ENCODE measurements at places on chromosomes 7 and 10.
A peak's percentile ranks its signal among the peaks of the same experiment; 100 is the strongest.

- no peak for DNase-seq
Measured at GRCh38 chr7:80089366-80089765, 45.3 kb upstream of the GNAI1 start.

GRCh38 chr7:100621554-100621953, 9.2 kb downstream of the MOSPD3 start:
- DNase-seq: no peak

GRCh38 chr7:129271500-129272355, 46.9 kb downstream of the AHCYL2 start:
- peak; percentile 31 for DNase-seq

GRCh38 chr7:119692541-119692940, 580.4 kb upstream of the KCND2 start:
- DNase-seq: no peak

Measured in stimulated activated CD4-positive, alpha-beta T cell treated with anti-CD3 and anti-CD28 coated beads, TNF-alpha, amount 100 ng/mL, for 48 hours (primary cell).